Stimulated activated naive CD8-positive, alpha-beta T cell treated with anti-CD3 and anti-CD28 coated beads, Interleukin-15, Interleukin-2, amounts not matched to agents 100 U/mL and 50 U/mL, for 24 hours (primary cell): ENCODE measurements at places on chromosomes 16 and 17.

DNA sequence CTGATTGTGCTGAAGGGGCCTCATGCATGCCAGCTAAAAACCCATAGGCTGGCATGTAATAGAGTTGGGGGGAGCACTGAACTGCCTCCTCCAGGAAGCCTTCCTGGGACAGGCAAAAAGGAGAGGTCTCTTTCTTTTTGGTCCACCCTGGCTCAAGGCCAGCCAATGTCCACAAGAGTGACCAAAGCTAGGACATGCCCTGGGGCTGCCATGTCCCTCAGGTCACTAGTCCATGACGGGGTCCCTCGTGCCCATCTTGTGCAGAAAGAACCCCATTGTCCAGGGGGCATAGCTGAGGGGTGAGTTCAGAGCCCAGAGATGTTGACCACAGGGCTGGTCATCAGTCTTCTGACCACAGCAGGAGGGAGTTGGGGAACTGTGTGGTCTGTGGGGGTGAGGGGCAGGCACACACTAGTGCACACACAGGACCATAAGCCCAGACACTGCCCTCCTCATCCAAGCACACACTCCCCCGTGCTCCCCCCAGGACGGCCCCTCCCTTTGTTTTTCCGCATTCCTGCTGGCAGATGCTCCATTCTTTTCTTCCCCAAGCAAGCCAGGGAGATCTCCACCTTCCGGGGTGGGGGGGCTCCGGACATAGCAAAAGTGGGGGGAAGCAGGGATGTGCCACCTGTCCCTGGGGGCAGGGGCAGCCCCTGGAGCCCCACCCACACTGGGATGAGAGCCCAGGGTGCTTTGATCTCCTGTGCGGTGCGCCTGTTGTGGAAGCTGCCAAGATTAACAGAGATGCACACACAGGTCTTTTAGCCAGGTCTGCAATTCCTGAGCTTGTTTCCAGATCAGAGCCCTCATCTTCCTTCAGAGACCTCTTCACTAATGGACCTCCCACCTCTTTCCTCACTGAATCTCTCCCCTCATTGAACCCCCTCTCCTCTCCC is 25.2 kb upstream of the PHB1 start:
- no peak for DNase-seq

- DNase-seq: no peak
Measured at GRCh38 chr17:42429726-42430447, 6.8 kb upstream of the CAVIN1 start.

DNA sequence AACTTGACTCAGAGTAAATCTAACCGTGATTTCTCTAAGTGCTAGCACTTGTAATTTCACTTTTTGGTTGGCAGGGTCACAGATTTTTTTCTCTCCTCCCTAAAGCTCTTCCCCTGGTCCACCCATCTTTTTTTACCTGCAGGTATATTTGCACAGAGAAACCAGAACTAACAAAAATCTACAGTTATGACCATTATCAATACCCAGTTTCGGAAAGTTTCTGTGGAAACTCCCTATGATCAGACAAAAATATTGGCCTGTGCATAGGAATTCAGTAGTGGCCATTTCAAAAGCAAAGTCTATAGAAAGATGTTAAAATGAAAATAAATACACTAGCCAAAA is 62.4 kb upstream of the ATF7IP2 start:
- no peak for DNase-seq

DNA sequence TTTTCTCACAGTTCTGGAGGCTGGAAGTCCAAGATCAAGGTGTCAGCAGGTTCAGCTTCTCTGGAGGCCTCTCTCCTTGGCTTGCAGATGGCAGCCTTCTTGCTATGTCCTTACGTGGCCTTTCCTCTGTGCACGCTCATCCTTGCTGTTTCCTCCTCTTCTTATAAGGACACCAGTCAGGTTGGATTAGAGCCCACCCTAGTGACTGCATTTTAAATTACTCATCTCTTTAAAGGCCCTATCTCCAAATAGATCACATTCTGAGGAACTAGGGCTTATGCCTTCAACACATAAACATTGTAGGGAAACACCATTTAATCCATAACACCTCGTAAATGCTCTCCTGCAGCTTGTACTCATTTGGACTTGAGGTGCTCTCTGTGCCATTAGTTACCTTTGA is 36.3 kb downstream of the DHRS7C start:
- no peak for DNase-seq

DNA sequence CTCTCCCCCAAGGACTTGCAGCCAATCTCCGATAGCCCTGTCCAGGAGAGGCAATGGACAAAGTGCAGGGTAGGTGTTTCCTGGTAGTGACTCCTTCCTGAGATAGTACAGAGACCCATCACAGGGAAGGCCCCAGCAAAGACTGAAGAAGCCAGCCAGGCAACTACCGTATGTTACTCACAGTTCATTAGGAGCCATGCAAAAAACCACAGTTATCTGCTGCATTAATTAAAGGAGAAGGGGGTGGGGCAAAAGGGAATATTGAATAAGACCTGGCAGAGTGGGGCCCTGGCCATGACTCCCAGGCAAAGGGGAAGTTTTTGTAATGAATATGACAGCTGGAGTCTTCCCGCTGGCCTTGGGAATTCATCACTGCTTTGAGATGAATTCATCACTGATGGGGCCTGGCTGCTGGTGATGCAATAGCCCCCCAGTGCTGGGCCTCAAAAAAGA is 2.5 kb upstream of the SLC13A2 start:
- no peak for DNase-seq

- no peak for DNase-seq
Measured at GRCh38 chr16:78372277-78372676, 272.8 kb downstream of the WWOX start.

DNA sequence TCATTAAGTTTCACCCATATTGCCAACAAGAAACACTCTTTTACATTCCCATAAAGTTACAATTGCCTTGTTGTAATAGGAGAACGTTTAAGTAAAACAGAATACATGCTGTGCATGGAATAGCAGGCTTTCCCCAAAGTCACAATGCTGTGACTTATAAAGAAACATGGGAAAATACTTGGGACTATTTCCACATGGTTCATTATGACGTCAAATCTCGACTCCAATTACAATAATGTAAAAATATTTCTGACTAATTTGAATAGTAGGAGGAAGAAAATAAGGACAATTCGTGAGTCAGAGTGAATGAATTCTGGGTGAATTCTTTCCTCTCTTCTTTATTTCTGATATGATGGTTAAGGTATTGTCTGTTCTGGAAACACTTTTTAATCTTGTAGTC is 52.8 kb downstream of the CDH11 start:
- DNase-seq: no peak

DNA sequence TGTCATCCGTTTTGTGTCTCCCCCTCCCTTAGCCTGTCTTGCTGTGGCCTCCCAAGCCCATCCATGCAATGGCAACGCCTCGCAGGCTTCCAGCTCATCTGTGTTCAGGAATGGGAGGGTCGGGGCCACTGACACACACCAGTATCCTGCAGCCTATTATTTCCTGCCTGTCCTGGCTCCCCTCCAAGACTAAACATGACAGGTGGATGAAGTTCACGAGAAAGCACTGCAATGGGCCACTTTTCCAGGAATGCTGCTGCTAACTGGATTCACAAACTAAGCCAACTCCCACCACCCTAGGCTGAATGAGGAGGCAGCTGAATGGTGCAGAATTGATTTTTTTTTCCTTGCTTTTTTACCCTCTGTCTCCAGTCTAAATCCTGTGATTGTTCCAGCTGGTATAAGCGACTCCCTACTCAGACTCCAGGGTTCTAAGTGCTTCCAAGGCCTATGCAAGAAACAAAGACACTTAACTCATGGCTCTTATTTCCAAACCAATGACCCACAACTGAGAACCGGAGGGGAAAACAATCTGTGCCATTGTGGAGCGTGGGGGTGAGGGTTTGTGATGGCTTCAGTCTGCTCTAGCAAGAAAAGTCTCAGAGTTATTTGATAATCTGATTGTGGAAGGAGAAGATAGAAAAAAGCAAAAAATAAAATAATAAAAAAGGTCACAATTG is 23.3 kb downstream of the TMEM100 start:
- no peak for DNase-seq

GRCh38 chr17:58334256-58334655 is 5.7 kb upstream of the TSPOAP1 start:
- no peak for DNase-seq

GRCh38 chr16:48451323-48451722 is 66.1 kb upstream of the SIAH1 start:
- DNase-seq: no peak

- peak; percentile 42 for DNase-seq
Measured at GRCh38 chr17:21549107-21549687, 143.1 kb upstream of the KCNJ18 start.

DNA sequence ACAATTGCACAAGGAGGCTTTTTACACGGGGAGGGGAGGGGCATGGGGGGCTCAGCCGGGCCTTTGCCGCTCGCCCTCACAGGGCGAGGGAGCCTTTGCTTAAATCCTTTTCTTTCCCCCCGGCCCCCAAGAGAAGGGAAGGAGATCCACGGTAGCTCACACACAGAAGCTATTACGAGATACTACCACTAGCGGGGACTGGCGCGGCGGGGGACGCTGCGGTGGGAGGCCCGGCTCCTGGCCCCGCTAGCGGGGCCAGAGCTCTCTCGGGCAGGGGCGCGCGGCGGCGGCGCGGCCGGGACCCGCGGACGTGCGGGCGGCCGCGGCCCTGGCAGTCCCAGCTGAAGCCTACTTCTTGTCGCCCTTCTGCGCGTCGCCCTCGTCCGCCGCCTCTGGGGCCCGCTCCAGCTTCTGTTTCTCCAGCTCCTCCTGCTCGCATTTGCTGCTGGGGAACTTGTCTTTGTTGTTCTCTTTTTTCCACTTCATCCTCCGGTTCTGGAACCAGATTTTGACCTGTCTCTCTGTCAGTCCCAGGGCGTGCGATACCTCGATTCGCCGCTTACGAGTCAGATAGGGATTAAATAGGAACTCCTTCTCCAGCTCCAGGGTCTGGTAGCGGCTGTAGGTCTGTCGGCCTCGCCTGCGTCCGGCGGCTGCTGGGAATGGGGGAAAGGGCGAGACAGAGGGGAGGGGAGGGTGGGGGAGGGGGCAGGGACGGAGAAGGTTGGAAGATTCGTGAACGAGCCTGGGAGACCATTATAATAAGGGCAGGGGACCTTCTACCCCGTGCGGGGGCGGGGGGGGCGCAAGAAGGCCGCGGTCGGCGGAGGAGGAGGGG is 2.0 kb downstream of the HOXB8 start:
- peak; percentile 53 for DNase-seq

- DNase-seq: no peak
Measured at GRCh38 chr16:55543472-55543871, 23.0 kb upstream of the CAPNS2 start.

DNA sequence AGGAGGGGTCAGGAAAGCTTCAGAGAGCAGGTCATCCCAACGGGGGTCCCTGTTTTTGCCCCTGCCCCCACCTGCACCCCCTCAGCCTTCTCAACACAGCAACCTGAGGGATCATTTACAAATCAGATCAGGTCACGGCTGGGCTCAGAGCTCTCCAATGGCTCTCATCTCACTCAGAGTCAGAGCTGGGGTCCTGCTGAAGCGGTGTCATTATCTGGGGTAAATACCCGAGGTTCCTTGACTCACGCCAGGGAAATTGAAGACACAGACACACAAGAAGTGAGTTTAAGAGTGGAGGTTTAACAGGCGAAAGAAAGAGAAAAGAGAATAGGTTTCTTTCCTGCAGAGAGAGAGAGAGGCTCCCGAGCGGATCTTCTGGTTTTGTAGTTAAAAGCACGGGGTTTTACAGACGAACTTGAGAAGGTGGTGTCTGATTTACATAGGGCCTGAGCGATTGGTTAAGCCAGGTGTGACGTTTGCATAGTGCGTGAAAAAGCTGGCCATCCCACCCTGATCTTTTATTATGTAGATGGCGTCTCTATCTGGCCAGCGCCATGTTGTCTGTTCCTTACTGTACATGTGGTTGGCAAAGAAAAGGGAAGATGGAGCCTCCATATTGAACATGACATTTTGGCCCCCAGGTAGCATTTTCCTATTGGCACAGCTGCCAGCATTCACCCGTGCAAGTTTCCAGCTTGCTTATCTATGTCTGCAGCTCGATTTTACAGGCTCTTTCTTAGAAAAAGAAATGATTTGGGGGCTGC is 51.4 kb downstream of the WSB1 start:
- DNase-seq: no peak

DNA sequence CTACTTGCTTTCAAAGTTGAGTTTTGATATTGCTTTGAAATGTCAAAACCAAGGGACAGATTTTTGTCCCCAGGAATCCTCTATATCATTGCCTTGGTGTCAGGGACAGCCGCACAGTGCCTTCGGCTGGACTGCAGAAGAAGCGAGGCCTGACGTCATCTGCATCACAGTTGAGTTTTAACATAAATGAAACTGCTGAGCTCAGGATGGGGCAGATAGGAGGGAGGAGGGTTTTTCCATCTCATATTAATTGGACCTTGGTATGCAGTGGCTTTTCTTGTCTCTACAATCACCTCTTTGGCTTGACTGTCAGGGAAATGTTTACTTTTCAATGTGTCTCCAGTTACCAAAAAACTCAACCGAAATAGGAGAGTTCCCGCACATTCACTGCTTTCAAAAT is 111.3 kb downstream of the AATF start:
- DNase-seq: no peak

- DNase-seq: no peak
Measured at GRCh38 chr17:36578671-36579070, 13.0 kb upstream of the DHRS11 start.

- DNase-seq: peak; percentile 62
Measured at GRCh38 chr16:700684-701584, 4.7 kb downstream of the FBXL16 start.
